Renal pelvis (tissue), 12 donors: ENCODE measurements at places on chromosomes 11 and 22. TPM values are rescaled to one million over a fixed set of nuclear protein-coding genes. Genes with fewer than 3 reads are reported as not detected.

JHY gene
- polyA plus RNA-seq, result 11.0 TPM

PHOX2A gene
- not detected for polyA plus RNA-seq

OR10A6 gene
- polyA plus RNA-seq, result not detected

ZW10 gene
- polyA plus RNA-seq, result 25.3 TPM

OR51E2 gene
- 0.88 TPM for polyA plus RNA-seq

GRCh38 chr22:23175817-23176644 lies 4.3 kb upstream of the BCR start:
- DNase-seq, result no peak

GRCh38 chr11:70079691-70080090 lies 1.6 kb downstream of the ANO1 start:
- no peak for DNase-seq

DNA sequence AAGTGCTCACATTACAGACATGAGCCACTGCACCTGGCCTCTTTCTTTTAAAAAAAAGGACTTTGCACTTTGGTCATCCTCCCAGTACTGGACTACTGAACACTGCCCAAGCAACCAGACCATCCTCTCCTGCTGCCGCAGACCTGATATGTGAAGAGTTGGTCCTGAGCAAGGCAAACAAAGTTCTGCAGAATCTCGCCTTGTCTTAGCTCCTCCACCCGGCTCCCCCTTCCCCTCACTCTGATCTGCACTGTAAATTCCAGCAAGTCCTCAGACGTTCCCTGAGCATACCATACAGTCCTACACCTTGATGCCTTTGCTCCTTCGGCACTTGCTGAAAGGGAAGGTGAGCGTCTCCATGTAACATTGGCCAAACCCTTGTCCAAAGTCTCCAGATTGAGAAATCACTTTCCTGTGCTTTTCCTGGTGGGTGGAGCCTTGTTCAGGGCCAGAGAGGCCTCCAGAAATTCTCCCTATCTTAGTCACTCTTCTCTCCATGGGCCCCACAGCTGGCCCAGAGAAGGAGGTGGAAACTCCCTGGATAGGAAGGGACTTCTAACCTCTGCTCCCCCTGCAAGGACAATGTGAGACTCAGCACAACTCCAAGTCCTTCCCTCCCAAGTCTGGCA lies 47.0 kb upstream of the TIMP3 start:
- DNase-seq, result no peak

DNA sequence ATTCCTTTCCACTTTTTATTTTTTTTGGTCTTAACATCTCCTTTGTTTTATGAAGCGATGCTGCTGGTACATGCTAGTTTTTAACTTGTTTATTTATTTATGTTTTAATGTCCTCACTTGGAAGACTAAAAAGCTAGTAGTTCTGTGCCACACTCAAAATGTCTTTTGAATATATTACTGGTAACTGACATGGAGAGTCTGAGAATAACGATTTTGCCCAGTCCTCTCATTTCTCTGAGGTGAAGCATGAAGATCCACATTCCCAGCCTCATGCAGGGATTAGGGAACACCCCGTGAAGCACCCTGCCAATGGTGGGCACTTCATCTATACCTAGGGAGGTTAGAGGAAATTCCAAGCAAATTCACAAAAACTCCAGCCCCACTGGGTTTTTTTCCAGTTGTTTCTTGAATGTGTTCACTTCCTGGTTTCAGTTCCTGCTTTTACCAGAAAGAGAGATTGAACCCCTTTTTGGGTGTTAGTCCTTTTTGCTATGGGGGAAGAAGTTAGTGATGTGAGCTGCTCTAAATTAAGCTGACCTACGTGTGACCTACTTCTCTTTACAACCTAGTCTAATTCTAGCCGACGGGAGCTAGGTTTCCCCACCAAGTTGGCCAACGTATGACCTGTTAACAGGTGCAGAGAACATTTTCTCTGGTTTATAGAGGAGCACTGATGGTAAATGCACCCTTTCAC lies 106.1 kb downstream of the SLC1A2 start:
- no peak for DNase-seq

- DNase-seq, result no peak
These were observed 7.9 kb downstream of the CTR9 start for GRCh38 chr11:10758957-10759356.
